ENCODE measurements at places on chromosomes 3 and 15.
A peak's percentile ranks its signal among the peaks of the same experiment; 100 is the strongest.

- peak; percentile 97 for DNase-seq
Observed at GRCh38 chr15:72473614-72474465, at the start of gene ARIH1. TSS of gene ARIH1 (plus strand) at chr15:72474330. CDS start at chr15:72474640, 310 bp downstream.

- DNase-seq, result no peak
Observed at GRCh38 chr15:80201256-80202015, 48.6 kb downstream of the FAH start.

DNA sequence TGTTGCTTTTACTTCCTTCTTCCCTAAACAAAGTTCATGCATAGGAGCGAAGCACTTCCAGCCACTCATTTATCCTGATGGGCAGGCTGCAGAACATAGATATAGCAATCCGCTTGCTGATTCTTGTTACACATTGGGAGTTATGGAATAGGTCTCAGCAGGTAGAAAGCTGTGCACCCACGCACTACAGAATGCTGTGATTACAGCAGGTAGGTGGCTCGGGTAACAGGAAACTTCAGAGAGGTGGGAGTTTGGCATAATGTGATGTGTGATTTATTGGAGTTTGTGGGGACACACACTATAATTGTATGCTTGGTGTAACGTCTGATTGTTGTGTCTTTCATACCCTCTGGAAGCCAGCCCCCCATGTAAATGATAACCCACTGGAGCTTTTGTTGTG is 99.2 kb upstream of the MEIS2 start:
- DNase-seq, result no peak

- no peak for DNase-seq
Observed at GRCh38 chr3:55648591-55649318, 161.6 kb upstream of the WNT5A start.

GRCh38 chr3:38588371-38588971 is 61.0 kb downstream of the SCN5A start:
- DNase-seq, result no peak

- DNase-seq, result no peak
Observed at GRCh38 chr15:73109765-73110164, 57.5 kb downstream of the NEO1 start.

- DNase-seq, result no peak
Observed at GRCh38 chr3:73739791-73740453, 115.2 kb upstream of the PDZRN3 start.

GRCh38 chr15:31517711-31518110 is 191.1 kb downstream of the KLF13 start:
- no peak for DNase-seq

- no peak for DNase-seq
Observed at GRCh38 chr15:26504009-26504408, 268.9 kb downstream of the GABRB3 start.

- no peak for DNase-seq
Observed at GRCh38 chr3:177523067-177523675, 325.9 kb upstream of the TBL1XR1 start.

- DNase-seq, result no peak
Observed at GRCh38 chr3:70360979-70361760, 48.7 kb upstream of the MDFIC2 start.

- DNase-seq, result no peak
Observed at GRCh38 chr3:183486472-183486871, 58.1 kb upstream of the MCF2L2 start.

DNA sequence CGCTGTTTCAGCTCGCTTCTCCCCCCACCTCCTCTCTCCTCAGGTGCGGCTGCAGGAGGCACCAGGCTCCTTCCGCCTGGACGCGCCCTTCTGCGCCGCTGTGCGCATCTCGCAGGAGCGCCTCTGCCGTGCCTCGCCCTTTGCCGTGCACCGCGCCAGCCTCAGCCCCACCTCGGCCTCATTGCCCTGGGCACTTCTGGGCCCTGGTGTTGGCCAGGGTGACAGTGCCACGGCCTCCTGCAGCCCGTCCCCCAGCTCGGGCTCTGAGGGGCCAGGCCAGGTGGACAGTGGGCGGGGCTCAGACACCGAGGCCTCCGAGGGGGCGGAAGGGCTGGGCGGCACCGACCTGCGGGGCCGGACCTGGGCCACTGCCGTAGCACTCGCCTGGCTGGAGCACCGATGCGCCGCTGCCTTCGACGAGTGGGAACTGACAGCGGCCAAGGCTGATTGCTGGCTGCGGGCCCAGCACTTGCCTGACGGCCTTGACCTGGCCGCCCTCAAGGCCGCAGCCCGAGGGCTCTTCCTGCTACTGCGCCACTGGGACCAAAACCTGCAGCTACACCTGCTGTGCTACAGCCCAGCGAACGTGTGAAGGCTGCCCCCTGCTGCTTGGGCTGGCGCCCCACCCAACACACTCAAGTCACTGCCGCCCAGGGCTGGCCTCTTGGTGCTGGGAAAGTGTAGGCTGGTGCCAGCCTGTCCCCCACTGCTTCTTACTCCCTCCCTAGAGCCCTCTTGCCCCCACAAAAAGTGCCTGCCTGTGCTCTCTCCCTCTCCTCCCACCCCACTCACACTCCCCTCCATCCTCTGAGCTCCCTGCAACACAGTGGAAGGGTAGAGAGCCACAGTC is 7.1 kb downstream of the ALG3 start:
- no peak for DNase-seq

- no peak for DNase-seq
Observed at GRCh38 chr3:46400000-46400734, 6.7 kb downstream of the CCR5AS start.

DNA sequence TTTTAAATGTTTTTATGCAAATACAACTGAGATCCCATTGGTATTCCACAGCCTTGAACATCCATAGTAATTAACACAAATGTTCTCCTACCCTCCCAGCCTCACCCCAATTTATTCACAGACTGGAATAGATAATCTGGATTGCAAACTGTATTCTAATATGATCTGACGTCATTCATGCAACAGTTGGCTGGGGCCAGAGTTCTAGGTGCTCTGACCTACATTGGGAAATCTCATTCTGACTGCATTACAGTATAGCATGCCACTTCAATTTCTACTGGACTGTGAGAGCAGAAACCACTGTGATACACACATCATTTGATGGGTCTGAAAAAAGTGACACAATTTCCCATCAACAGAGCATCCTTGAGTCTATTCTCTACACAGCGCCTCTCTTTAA is 403.1 kb downstream of the MAGI1 start:
- DNase-seq, result no peak

DNA sequence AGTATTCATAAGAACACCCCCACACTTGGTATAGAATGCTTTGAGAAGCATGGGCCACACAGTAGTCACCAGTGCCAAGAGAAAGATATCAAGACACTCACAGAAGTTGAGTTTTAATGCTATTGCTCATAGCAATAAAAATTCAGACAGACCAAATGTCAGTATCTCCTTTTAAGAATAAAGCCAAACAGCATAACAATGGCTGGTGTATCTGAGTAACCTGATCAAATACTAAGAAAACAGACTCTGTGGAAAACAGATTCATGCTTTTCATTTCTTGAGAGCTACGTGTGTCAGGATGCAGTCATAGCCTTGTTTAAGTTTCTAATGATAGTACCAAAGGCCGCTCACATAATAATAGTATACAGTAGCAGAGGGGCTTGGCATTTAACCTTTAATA is 778.5 kb downstream of the MECOM start:
- no peak for DNase-seq

DNA sequence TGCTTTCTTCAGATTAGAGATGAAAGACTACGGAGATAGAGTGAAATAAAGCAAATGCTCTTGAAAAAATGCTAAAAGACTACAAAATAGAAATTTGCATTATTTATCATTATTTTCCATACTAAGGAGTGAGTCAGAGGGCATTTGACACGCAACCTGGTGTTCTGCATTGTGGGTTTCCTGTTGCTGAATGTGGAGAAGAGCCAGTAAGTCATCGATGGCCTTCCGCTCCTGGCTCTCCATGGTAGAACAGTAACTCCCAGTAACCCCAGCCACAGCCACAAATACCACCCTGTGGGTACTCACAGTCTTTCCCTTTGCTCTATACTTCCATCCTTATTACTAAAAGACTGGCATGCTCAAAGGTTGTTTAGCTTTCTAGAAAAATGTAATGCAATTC is 61.5 kb downstream of the CGGBP1 start:
- no peak for DNase-seq

GRCh38 chr3:14146381-14147065 is 21.7 kb downstream of the TMEM43 start:
- DNase-seq, result no peak

- DNase-seq, result no peak
Observed at GRCh38 chr15:93288728-93289294, 199.8 kb upstream of the RGMA start.

DNA sequence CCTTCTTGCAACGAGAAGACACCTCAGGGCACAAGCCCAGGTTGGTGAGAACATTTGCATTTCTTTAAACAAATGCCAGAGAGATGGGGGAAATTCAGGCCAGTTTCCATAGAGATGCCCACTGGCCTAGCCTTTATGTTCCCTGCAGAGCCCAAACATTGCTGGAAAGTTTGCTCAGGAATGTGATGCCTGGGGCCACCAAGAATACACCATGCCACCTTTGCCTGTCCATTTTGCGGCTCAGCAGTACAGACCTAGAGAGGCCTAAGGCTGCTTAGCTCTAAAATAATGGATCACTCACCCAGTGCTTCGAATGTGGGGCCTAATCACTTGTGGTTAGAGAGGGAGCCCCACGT is 210.0 kb downstream of the RPLP1 start:
- no peak for DNase-seq

GRCh38 chr3:124513610-124513997 is 216.6 kb upstream of the UMPS start:
- DNase-seq, result no peak

DNA sequence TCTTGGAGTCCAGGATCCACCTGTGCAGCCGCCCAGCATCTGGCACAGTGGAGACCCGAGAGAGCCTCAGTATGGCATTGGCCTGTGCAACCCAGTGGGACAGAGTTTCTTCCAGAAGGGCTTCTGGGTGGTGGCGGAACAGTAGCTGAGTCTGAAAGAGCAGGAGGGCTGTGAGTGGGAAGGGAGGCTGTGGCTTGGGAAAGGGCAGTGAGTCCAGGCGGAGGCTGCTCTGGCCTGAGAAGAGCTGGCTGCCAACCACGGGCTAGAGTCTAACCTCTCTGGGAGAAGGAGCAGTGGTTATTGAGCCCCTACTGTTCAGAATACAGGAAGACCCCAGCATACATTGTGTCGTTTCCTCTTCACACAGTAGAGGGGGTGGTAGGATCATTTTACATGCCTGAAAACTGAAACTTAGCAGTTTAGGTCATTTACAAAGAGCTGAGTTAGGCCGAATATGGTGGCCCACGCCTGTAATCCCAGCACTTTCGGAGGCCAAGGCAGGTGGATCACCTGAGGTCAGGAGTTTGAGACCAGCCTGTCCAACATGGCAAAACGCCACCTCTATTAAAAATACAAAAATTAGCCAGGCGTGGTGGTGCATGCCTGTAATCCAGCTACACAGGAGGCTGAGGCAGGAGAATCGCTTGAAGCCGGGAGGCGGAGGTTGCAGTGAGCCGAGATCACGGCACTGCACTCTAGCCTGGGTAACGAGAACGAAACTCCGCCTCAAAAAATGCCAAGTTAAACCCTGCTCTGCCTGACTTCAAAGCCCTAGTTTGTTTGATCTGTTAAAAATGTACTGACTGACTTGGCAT is 3.2 kb downstream of the AEN start:
- no peak for DNase-seq

Measured in caudate nucleus (tissue), 63 donors.